ENCODE measurements at places on chromosomes 2 and 18. TPM values are rescaled to one million over a fixed set of nuclear protein-coding genes. Genes with fewer than 3 reads are reported as not detected.

DNA sequence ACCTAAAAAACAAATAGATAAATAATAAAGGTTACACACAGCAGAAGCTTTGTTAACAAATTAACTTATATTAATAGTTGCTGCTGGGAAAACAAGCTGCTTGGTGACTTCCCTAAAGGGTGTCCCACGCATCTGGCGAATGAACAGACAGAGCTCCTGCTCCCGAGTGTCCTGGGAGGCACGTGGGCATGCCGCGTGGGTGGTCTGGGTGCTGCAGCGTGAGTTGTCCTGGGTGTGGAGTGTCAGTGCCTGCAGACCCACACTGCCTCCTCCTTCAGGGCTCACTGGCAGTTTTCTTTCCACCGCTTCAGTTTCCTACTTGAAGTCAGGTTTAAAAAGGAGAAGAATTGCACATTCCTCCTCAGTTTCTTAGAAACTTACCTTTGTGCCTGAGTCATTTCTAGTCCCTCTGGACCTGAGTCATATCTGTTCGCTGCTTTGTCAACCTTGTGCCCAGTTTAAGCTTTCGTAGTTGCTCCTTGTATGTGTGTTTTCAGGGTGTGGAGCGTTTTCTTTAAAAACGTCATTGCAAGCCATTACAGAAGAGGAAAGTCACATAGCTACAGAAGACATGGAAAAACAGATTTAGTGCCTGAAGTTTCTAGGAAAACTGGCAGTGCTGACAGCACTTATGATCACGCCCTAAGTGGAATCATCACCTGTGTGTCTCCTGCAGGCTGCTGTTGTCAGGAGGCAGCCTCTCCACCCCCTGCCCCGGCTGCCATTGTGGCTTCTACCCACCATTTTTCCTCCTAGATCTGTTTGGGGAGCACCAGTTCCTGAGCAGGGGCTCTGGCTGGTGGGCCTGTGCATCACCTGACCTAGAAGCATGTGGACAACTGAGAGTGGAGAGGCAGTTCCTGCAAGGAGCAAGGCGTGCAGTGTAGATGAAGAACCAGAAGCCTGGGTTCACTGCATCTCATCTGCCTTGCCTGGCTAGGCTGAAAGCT, 24.5 kb downstream of the IMPA2 start:
- H3K4me3 ChIP-seq = no peak overlapping the region
- H3K4me1 ChIP-seq = peaks cover 3% of the 10 kb centered on the region
- H3K36me3 ChIP-seq = peaks cover 41% of the 10 kb centered on the region
- H3K27me3 ChIP-seq = no peaks in the 10 kb centered on the region
- H3K27ac ChIP-seq = no peak overlapping the region

DNA sequence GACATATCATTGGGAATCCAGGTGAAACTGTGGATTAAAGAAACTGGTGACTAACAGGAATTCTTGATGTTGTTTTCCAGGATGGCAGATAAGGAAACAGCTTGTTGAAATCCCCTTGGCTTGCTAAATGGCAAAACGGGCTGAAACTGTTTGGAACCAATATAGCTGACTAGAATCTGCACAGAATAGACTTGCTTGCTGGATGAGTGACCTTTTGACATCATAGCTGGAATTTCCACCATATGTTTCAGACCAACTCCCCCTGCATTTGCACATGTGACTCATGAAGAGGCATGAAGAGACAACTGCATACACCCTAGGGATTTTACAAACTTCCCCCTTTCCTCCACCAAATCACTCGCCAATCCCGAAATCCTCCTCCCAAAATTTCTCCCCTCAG, 87.7 kb upstream of the LYPD1 start:
- no peaks in the 10 kb centered on the region for H3K36me3 ChIP-seq
- no peaks in the 10 kb centered on the region for H3K4me1 ChIP-seq
- H3K27ac ChIP-seq = no peak overlapping the region
- no peak overlapping the region for H3K4me3 ChIP-seq

DNA sequence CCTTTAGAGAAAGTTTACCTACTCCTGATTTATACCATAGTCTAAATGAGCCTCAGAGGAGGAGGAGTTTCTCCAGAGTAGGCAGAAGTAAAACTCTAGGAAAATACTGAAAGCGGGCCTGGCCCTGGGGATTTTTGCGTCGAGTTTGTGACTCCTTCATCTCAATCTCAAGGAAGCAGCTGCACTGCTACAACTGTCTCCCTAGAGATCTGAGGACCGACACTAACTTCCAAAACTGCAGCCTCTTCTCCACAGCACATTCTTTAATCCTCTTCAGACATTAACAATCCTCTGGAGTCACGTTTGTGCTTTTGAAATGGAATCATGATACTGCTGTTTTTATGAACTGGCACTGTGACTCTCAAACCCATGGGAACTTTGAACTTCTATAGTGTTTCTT, 281.4 kb downstream of the KCNS3 start:
- no peaks in the 10 kb centered on the region for H3K27me3 ChIP-seq
- H3K27ac ChIP-seq = peak overlapping the region; percentile 58
- no peak overlapping the region for H3K4me3 ChIP-seq
- peaks cover 8% of the 10 kb centered on the region for H3K4me1 ChIP-seq
- DNase-seq = no peak

EVX2 gene
- not detected for total RNA-seq

CNGA3 gene
- total RNA-seq = not detected

All from gastrocnemius medialis (tissue), 4 donors.